ENCODE measurements at places on chromosomes 12 and 14. TPM values are rescaled to one million over a fixed set of nuclear protein-coding genes. Genes with fewer than 3 reads are reported as not detected.

DNA sequence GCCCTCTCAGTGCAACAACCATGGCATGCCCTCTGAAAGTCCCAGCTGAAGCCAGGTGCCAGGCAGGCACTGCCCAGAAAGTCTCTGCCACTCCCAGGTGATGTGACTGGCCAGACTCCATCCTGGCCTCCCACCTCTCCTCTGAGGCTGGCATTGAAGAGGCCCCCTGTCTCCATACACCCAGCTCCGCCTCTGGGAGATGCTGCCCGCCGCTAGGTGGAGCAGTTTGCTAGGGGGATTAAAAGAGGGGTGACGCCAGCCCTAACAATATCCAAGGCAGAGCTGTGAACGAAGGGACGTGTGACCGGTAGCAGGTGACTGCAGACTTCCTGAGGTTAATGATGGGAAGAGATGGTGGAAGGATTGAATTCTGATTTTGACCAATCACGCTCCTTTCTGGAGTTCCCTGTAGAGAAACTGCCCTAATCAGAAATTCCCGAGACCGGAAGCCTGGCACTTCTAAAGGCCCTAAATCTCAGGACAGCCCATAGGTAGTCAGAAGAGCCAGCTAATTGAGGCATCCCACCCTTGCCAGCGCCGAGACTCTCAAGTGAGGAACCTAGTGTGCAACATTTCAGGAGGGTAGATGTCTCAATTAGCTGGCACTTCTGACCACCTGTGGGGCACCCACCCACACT, 8.3 kb upstream of the PLEK2 start:
- no peak overlapping the region for H3K27ac ChIP-seq
- no peak for DNase-seq
- no peak overlapping the region for H3K4me3 ChIP-seq
- H3K36me3 ChIP-seq = no peaks in the 10 kb centered on the region

CMA1 gene
- 1.4 TPM for total RNA-seq

ADCY4 gene
- 54.5 TPM for total RNA-seq

- H3K4me1 ChIP-seq = no peaks in the 10 kb centered on the region
- no peak for DNase-seq
Observed at GRCh38 chr12:18556161-18556560, 181.7 kb downstream of the PLCZ1 start.

MYO1A gene
- total RNA-seq = 1.4 TPM

KLHL28 gene
- total RNA-seq = 12.4 TPM

GRCh38 chr12:24909667-24910066, 39.2 kb downstream of the BCAT1 start:
- H3K27ac ChIP-seq = no peak overlapping the region
- H3K36me3 ChIP-seq = no peaks in the 10 kb centered on the region
- no peaks in the 10 kb centered on the region for H3K27me3 ChIP-seq
- no peak overlapping the region for H3K4me3 ChIP-seq

DNA sequence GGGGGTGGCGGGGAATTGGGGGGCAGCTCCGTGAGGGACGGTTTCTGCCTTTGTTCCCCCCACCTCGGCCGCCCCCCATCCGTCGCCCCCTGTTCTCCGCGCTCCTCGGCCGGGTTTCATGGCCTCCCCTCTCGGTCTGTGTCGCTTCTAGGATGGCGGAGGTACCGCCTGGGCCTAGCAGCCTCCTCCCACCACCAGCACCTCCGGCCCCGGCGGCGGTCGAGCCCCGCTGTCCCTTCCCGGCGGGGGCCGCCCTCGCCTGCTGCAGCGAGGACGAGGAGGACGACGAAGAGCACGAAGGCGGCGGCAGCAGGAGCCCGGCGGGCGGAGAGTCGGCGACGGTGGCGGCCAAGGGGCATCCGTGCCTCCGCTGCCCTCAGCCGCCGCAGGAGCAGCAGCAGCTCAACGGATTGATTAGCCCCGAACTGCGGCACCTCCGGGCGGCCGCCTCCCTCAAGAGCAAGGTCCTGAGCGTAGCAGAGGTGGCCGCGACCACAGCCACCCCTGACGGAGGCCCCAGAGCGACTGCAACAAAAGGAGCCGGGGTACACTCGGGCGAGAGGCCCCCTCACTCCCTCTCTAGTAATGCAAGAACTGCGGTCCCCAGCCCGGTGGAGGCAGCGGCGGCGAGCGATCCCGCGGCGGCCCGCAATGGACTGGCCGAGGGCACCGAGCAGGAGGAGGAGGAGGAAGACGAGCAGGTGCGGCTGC, 575 bp downstream of the NAA30 start:
- peaks cover 20% of the 10 kb centered on the region for H3K4me1 ChIP-seq
- H3K36me3 ChIP-seq = no peaks in the 10 kb centered on the region
- H3K27me3 ChIP-seq = no peaks in the 10 kb centered on the region
- H3K27ac ChIP-seq = peak overlapping the region; percentile 78
- peak; percentile 76 for DNase-seq
- peak overlapping the region; percentile 89 for H3K4me3 ChIP-seq

GRCh38 chr12:38633511-38633910, 271.9 kb downstream of the CPNE8 start:
- no peak overlapping the region for H3K27ac ChIP-seq
- H3K27me3 ChIP-seq = no peaks in the 10 kb centered on the region
- no peak for DNase-seq
- H3K4me3 ChIP-seq = no peak overlapping the region
- no peaks in the 10 kb centered on the region for H3K36me3 ChIP-seq

GPR68 gene
- 6.3 TPM for total RNA-seq

DNA sequence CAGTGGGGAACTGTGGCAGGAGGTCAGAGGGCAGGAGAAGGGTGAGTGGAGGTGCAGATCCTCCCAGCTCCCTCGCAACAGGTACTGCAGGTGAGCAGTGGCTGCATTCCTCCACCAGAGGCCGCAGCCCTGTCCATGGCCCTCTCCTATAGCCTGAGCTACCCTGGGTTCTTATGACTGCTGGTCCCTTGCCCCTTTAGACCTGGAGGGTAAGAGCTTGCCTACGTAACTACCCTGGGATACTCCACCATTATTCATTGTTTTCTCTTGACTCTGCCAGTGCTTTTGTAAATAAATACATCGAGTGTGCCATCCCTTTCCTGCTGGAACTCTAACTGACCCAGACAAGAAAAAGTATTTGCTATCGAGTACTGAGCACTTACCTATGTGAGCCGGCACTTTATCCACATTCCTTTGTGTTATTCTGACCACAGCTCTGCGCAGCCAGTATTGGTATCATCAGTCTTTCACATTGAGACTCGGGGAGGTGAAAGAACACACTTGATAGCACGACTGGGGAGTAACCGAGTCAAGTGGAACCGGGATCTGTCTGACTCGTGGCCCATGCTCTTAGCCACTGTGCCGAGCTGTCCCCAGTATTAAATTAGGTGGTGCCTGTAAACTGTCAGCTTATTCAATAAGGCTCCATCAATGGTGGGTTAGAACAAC, 38.5 kb downstream of the LTBP2 start:
- no peaks in the 10 kb centered on the region for H3K36me3 ChIP-seq
- H3K4me1 ChIP-seq = peaks cover 63% of the 10 kb centered on the region
- no peak for DNase-seq

GALNT4 gene
- 7.8 TPM for total RNA-seq

DNA sequence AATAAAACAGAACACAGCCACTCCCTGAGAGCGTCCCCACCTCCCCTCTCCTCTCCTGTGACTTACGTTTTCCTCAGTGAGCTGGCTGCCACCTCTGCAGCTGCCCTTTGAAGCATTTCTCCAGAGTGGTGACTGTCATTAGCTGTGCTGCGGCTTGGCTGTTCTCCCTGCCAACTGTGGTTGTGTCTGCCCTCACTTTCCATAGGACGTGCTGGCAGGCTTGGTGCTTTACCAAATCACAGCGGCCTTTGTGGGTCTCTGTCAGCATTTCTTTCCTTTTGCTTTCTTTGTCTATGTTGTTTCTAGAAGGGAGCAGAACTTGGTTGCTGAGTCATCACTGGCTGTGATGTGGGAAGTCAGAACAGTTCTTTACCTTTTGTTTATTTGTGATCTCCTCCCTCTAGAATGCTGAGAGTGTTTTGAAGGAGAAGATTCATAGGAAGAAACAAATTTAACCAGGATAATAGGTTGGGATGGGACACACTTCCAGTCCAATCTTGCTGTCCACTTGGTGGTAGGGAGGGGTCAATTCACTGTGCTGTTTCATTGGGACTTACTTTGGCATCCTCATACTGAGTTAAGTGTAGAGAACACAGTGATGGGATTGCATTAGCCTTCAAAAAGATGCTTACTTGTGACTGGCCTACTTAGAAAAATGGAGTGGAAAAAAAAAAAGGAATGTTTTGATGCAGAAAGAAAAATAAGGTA, 88.2 kb downstream of the TMX1 start:
- peaks cover 16% of the 10 kb centered on the region for H3K4me1 ChIP-seq
- DNase-seq = no peak

DNA sequence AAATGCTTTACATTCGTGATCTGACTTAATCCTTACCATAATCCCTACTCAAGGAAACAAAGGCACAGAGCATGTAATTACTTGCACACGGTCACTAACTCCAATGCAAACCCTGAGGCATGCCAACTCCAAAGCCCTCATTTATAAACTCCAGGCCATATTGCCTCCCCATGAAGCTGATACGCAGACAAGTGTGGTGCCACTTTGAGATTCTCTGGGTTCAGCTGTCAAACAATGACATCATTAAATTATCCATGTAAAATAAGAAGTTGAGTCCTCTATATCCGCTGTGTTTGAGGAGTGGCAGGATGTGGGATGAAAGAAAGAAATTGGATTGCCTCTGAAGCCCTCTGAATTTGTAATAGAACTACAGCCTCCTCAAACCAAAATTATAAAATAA, 62.8 kb downstream of the ANO4 start:
- H3K4me3 ChIP-seq = no peak overlapping the region
- H3K36me3 ChIP-seq = no peaks in the 10 kb centered on the region
- DNase-seq = no peak
- no peaks in the 10 kb centered on the region for H3K27me3 ChIP-seq
- H3K27ac ChIP-seq = no peak overlapping the region

DNA sequence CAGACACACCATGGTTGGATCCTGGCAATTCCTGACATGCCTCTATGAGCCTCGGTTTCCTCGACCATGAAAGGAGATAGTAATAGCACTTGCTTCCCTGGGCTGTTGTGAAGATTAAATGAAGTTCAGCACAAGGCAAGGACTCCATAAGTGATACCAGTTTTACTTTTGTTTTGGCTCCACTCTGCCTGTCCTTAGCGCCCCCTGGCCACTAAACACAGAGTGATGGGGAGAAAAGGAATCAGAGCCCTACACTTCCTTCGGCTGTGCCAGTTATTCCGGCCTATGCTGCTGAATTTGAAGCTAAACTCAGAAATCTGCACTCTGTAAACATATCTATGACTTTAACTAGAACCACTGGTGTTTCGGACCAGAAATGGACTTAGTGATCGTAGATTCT, 173.8 kb downstream of the C12orf75 start:
- no peaks in the 10 kb centered on the region for H3K4me1 ChIP-seq
- no peaks in the 10 kb centered on the region for H3K27me3 ChIP-seq
- no peak for DNase-seq
- no peak overlapping the region for H3K27ac ChIP-seq
- no peaks in the 10 kb centered on the region for H3K36me3 ChIP-seq

DNA sequence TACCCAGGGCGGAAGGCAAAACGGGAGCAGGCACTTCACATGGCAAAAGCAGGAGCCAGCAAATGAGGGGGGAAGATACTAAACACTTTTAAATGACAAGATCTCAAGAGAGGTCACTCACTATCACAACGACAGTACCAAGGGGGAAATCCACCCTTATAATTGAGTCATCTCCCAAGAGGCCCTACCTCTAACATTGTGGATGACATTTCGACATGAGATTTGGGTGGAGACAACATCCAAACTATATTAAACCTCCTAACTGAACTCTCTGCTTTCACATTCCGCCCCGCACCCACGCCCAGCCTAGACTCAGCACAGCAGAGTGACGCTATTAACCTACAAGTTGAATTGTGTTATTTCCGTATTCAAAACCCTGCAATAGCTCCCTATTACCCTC, 76.7 kb upstream of the SCAF11 start:
- no peaks in the 10 kb centered on the region for H3K36me3 ChIP-seq
- H3K4me3 ChIP-seq = no peak overlapping the region
- H3K4me1 ChIP-seq = no peaks in the 10 kb centered on the region
- H3K27ac ChIP-seq = no peak overlapping the region

- no peak overlapping the region for H3K4me3 ChIP-seq
- DNase-seq = no peak
- no peaks in the 10 kb centered on the region for H3K4me1 ChIP-seq
- no peak overlapping the region for H3K27ac ChIP-seq
- H3K36me3 ChIP-seq = no peaks in the 10 kb centered on the region
Observed at GRCh38 chr12:43113135-43113534, 438.9 kb downstream of the ADAMTS20 start.

RPGRIP1 gene
- 1.7 TPM for total RNA-seq

DNA sequence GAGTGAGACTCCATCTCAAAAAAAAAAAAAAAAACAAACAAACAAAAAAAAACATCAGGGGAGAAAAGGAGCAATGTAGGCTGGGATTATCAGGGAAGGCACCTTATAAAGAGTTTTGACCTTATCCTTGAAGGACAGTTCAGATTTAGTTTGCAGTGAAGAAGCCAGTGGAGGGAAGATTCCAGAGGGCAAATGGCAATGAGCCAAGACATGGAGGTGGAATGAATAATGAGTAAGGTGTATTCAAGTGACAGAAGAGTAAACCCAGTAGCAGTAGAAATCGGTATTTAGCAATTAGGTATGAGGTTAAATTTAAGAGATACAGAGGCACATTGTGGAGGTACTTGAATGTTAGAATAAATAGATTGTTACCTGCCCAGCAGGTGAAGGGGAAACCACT, 2.2 kb upstream of the DUSP16 start:
- H3K27ac ChIP-seq = no peak overlapping the region
- peaks cover 10% of the 10 kb centered on the region for H3K4me1 ChIP-seq
- no peak overlapping the region for H3K4me3 ChIP-seq
- H3K27me3 ChIP-seq = no peaks in the 10 kb centered on the region
- no peaks in the 10 kb centered on the region for H3K36me3 ChIP-seq

DPPA3 gene
- total RNA-seq = not detected

All from upper lobe of right lung (tissue), 1 donor.